ENCODE measurements at places on chromosomes 16 and 17. TPM values are rescaled to one million over a fixed set of nuclear protein-coding genes. Genes with fewer than 3 reads are reported as not detected.
A peak's percentile ranks its signal among the peaks of the same experiment; 100 is the strongest.

DNA sequence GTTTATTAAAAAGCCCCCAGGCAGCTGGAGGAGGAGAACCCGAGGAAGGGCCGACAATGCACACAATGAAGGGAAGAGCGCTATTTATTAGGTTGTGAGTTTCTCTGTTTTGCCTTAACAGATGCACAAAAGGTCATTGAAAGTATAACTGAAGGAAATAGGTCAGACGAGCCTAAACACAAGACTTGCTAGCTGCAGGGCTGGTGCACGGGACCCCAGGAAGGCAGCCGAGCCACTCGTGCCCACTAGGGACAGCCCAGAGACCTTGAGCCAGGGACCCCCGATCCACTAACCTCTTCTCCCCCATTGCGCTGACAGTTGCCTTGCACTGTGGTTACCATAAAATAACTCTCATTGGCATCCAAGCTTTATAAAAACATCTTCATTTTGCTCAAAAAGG lies 11.3 kb downstream of the LITAFD start:
- no peak for DNase-seq

DNA sequence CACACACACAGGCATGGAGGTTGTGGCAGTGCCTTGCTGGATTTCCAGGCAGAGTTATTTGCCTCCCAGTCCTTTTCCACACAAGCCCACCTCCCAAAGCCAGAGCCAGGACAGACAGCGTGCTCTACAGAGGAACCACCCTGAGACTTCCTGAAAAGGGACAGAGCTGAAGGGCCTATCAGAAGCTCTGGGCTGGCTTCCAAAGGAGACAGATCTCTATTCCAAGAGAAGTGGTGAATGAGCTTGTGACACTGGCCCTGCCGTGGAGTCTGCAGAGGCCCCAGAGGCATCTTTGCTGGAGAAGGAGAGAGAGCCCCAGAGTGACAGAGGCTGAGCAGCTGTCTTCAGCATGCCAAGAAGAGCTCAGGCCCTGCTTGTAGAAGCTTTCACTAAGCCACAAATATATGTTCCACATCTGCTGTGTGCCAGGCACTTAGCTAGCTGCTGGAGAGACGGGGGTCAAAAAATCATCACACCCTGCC lies 8.3 kb upstream of the LPCAT2 start:
- DNase-seq: peak; percentile 96

- DNase-seq: peak; percentile 82
Observed at GRCh38 chr16:49866595-49867071, 10.7 kb upstream of the ZNF423 start.

DNA sequence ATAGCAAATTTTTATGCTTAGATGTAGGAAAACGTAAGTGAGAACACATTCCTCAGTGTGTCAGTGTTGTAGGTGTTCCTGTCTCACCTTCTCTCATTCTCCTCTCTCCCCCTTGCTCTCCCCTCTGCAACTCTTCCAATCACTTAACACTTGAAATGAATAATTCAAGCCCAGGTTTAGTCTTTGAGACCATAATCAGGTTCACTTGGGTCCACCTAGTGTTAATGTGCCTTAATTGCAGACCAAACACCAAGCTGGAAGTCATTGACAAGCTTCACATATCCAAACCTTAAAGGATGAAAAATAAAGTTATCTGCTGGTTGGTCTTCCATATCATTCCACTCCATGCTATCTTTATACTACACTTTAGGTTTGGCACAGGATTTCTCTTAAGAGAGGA lies 37.0 kb downstream of the STXBP4 start:
- no peak for DNase-seq

DNA sequence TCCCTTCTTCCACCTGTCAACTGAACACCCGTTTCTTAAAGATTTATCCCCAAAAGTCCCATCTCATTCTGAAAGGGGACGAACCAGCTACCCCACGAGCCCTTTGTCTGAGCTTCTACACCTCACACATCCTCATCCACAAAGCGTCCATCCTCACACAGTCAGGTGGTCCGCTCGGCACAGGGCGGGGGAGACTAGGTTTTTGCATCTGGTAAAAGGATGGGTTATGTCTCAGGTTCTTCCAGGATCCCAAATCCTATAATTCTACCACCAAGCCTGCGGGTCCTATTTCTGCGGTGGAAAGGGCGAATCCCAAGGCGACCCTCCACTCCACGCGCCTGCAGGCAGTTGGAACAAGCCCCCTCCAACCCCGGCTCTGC lies 458 bp downstream of the GFOD2 start:
- DNase-seq: peak; percentile 20

GRCh38 chr17:60525328-60525684 lies 736 bp downstream of the APPBP2 start:
- peak; percentile 72 for DNase-seq

- peak; percentile 39 for DNase-seq
Observed at GRCh38 chr17:19004421-19005136, at the start of gene FAM83G. FAM83G (minus strand) TSS chr17:19004764; CDS start chr17:19004041, 723 bp downstream.

- no peak for DNase-seq
Observed at GRCh38 chr17:45143094-45143670, 5.1 kb upstream of the HEXIM1 start.

The CES4A gene
- polyA plus RNA-seq: 1.5 TPM

The CHMP1A gene
- 55.2 TPM for polyA plus RNA-seq

The KCNG4 gene
- not detected for polyA plus RNA-seq

The HOXB7 gene
- 3.8 TPM for polyA plus RNA-seq

The C1QL1 gene
- polyA plus RNA-seq: 11.1 TPM

The HCRT gene
- polyA plus RNA-seq: 0.81 TPM

The CDK5R1 gene
- 11.4 TPM for polyA plus RNA-seq

The NTN1 gene
- polyA plus RNA-seq: 14.4 TPM

The ADAD2 gene
- 1.0 TPM for polyA plus RNA-seq
